ENCODE measurements at places on chromosomes 4 and X.

- DNase-seq = no peak
These were observed 194.6 kb upstream of the STK26 start for GRCh38 chrX:131828482-131828881.

DNA sequence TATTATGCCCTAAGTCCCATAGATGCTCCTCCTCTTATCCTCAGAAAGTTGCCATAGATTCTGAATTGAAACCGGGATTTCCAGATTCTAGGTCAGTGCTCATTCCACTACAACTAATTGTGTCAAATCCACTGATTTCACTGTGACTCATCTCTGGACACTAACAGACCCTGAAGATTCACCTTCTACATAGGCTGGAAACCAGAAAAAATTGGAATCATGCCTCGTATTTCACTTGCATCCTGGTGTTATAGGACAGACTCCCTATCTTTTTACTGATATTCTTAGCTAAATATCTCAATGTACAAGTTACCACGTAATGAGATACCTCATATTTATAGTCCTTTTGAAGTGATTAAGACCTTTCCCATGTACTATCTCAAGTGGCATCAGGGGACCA, 36.7 kb downstream of the CLNK start:
- DNase-seq = no peak

GRCh38 chr4:26022346-26023202, 108.6 kb downstream of the SMIM20 start:
- no peak for DNase-seq

- DNase-seq = no peak
These were observed 74.5 kb downstream of the DCLK2 start for GRCh38 chr4:150152766-150153165.

- no peak for DNase-seq
These were observed 832 bp upstream of the EVC2 start for GRCh38 chr4:5709207-5709575.

DNA sequence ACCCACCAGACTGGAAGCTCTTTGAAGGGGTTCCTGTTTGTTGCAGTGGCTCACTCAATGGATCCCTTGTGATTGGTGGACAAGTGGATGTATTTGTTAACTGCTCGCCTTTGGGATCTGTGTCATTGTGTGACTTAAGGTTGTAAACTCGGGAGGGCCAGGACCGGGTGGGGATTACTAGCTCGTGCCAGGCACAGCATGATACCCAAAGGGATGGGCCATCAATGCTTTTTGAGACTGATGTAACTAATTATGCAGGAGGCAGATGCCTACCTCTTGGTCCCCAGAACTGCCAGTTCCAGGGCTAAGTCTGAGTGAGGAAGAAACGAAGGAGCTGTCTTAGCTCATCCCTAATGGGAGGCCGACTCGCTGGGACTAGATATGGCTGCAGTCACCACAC, 27.7 kb downstream of the UTP14A start:
- DNase-seq = no peak

DNA sequence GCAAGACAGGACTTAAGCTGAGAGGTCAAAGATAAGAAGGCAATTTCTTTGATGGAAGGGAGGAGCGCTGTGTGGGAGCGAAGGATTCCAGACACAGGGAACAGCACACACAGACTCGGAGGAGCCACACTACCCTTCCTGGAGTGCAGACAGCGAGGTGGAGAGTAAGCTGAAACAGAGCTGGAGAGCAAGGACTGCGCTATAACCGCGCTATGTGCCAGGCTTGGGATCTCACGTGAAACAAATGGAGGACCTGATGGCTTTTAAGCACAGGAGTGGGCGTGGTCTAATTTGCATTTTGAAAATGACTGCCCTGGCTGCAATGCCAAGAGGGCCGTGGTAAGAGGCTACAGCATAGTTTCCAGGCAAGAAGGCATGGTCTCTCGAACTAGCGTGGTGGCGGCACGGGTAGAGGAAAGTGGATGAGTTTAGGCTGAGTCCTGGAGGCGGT, 113.9 kb upstream of the SORBS2 start:
- no peak for DNase-seq

DNA sequence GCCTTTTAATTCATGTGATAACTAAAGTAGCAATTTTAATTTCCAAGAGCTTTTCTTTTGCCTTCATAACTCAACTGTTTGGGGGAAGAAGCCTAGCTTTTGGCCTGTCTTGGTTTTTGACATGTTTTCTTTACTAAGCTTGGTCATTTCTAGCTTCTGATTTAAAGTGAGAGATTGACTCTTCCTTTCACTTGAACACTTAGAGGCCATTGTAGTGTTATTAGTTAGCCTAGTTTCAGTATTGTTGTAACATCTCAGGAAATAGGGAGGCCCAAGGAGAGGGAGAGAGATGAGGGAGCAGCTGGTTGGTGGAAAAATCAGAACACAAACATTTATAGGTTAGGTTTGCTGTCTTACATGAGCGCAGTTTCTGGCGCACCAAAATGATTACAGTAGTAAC, 44.8 kb downstream of the DCLK2 start:
- DNase-seq = no peak

DNA sequence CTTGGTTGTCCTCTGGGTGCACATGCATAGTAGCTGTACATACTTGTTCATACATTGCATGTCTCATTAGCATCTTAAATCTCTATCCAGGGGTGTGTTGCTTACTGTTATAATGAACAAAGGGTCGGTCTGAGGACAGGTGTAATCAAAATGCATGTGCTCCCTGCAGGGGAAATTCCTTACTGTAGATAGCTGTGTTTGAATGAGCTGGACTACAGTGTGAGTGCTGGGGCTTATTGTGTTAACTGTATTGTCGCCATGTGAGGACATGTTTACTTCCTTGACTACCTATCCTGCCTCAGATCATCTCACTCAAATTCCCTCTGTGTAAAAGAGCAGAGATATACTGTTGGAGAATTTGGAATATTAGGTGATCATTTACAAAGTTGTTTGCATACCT, 98.7 kb downstream of the KLHL34 start:
- no peak for DNase-seq

GRCh38 chr4:188107931-188108843, 1.2 kb downstream of the TRIML2 start:
- DNase-seq = no peak

DNA sequence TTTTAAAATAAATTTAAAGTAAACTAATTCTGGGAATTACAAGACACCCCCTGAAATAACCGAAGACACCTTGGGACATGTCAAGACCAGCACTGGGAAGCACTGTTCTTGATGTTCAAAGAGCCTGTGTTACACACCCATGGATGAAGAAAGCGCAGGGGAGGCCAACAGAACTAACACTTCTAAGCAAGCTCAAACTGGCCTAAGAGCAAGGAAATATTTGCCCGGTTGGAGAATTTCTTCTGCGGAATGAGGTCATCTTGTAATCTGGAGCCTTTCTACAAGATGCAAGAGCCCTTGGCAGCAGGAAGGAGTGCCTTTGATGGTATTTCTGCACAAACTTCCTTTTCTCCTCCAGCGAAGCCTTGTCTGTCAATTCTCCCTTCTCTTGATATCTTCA, 9.3 kb upstream of the EFHC2 start:
- DNase-seq = no peak

DNA sequence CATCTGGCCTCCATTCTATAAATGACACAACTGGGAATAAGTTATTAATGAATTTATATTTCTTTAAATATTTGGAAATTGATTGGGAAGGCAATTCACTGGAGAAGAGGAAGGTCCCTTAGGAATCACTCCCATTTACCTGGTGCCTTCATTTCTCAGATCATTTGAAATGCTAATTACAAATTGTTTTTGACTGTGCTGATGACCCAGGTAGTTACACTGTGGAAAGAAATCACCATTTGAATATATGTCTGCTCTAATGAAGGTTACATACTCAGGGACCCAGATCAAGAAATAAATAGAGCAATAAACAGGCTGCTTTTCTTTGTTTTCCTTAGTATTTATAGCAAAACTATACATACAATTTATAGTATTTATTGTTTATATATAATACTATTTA, 1759.1 kb downstream of the ARAP2 start:
- DNase-seq = no peak

Data from T-helper 17 cell (primary cell).